GM13977 (cell line): ENCODE measurements at places on chromosomes 5 and 9.

GRCh38 chr5:10712574-10713366 is 48.3 kb downstream of the DAP start:
- peak; percentile 54 for DNase-seq

DNA sequence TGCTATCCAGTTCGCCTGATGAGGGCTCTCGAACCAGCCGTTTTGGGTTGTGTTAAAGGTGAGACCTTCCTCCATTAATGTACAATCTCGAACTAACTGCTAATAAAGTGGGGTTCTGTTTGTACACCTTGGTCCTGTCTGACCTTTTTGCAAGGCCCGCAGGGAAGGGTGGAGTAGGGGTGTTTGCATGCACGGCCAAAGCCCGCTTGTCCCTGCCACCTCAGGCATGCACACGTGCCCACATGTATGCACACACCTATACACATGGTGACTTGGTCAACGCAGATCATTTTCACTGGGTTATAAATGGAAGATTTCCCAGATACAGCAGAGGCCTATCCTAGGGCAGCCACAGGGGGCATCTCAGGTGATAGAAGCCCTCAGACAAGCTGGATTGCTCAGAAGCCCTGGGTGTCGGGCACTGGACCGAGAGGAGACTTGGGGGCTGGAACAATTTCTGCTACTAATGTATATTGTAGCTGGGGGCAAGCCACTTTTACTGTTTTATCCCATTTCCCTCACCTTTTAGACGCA is 50.2 kb downstream of the NDST1 start:
- no peak for DNase-seq

- peak; percentile 28 for DNase-seq
Measured at GRCh38 chr9:90459321-90459720, 183.3 kb downstream of the DIRAS2 start.

DNA sequence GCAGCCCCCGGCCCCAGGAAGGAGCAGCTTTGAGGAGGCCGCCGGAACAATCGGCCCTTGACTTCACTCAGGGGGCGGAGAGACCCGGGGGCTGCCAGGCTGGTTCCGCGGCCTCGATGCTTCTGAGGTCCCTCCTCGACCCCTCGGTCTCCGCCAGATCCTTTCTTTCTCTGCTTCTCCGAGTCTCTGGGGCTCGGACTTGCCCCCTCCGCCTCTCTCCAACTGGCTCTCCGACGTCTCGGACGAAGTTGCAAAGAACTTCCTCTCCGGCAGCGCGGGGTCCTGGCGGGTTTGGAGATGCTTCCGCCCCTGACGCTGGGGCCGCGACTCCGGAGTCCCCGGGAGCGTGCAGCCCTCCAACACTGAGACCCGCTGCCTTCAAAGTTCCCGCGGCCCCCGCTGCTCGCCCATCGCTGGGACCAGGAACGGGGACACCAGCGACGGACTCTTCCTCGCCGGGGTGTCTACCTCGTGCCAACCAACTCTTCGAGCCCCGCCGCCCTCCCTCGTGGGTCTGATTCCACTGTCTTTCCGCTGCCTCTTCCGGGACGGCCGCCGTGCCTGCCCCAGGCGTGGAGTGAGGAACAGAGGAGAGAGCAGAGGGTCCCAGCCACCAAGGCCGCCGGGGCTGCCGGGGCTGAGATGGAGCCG is 7.0 kb downstream of the PAX5 start:
- peak; percentile 39 for DNase-seq

DNA sequence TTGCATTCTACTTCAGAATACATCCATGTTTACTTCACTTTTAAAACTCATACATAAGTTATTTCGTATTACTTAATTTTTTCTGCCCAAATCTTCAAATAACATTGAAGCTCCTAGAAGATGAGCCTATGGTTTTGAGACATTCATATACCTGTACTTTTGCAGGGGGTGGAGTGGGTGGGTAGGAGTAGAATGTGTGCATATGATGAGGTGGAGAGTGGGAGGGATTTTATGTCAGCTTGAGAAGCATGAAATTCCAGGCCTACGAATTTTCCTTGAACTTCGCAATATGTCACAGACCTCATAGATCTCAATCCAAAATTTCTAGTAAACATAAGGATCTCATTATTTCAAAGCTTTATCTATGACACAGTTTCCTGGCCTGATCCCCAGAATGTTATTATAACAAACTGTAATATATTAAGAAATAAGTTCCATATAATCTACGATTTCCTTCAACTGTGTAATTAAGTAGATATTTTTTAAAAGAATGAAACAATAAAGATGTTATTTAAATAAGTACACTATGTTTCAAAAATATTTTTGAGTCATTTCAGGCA is 19.7 kb upstream of the MOB3B start:
- no peak for DNase-seq

- DNase-seq: peak; percentile 37
Measured at GRCh38 chr9:121399883-121400607, 30.0 kb upstream of the STOM start.

DNA sequence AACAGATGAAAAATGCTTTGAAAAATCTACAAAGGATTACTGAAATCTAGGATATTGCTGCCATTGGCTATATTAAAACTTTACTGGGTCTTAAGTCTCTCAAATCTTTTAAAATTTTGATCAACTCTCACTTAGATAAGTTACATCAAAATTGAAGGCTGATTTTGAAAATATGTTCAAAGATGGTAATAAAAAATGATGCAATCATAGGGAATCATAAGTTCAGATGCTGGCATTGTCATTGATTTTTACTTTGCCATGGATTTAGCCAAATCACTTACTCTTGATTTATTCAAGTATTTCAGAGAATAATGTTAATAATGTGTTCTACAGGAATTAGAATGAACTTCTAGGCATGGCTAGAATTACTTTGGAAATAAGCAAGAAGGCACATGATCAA is 24.2 kb downstream of the LARS1 start:
- DNase-seq: no peak

DNA sequence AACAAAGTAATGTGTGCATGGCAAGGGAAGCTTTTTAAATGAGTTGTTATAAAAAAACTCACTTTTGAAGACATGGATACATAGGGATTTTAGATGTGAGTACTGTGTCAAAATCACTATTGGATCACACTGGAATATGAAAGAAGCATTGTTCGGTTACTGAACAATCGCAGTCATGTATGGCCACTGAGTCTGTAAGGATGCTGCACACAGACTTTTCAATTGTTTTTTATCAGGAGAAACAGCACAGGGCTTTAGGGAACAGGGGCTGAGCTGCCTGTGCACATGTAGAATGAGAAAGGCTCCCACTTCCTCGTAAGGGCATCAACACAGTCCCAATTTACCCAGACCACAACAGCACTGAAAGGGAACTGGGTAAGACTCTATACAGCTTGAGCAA is 1333.9 kb upstream of the DMAC1 start:
- no peak for DNase-seq

DNA sequence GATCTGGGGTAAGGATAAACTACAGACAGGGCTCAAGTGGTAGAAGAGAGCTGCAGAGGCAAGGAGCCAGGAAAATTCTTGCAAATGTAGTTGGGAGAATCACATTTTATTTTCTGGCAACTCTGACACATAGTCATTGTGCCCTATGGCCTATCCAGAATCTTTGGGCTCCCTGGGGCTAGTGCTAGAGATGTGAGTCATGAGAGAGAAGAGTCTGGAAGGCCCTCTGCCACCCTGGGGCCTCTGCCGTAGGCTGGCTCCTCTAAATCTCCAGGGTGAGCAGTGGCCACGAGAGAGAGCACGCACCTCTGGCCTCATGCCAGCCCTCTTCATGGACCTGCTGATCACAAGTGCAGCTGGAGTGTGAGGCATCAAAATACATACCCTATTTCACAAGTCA is 74.3 kb upstream of the SSBP2 start:
- no peak for DNase-seq

GRCh38 chr5:11905206-11905605 is 960 bp upstream of the CTNND2 start:
- no peak for DNase-seq

DNA sequence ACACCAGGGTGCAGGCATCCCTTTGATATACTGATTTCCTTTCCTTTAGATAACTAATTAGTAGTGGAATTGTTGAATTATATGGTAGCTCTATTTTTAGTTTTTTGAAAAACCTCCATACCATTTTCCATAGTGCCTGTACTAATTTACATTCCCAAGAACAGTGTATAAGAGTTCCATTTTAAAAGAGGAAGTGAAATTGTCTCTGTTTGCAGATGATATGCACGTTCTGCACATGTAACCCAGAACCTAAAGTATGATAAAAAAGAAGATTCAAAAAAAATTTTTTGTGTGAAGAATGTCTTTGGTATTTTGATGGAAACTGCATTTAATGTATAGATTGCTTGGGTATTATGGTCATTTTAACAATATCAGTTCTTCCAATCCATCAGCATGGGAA is 424.0 kb upstream of the CCNH start:
- no peak for DNase-seq

DNA sequence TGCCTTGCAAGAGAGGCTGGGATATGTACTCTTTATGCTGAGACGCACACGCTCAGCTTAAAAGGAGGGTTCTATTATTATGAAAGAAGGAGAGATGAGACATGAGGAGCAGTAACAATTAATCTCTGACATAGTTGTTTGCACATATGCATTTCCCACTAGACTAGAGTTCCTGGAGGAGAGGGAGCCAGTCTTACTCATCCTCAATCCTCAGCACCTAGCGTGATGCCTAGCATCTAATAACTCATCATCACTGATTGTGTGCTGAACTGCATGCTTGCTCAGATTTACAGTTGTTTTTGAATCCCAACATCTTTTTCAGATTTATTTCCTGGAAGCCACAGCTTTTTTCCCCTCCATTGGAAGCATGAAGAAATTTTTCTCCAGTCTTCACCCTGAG is 35.5 kb downstream of the GCNT4 start:
- DNase-seq: no peak

GRCh38 chr5:149559706-149560105 is 8.5 kb upstream of the CSNK1A1 start:
- DNase-seq: no peak

- DNase-seq: no peak
Measured at GRCh38 chr5:6220346-6221088, 157.8 kb downstream of the MED10 start.

DNA sequence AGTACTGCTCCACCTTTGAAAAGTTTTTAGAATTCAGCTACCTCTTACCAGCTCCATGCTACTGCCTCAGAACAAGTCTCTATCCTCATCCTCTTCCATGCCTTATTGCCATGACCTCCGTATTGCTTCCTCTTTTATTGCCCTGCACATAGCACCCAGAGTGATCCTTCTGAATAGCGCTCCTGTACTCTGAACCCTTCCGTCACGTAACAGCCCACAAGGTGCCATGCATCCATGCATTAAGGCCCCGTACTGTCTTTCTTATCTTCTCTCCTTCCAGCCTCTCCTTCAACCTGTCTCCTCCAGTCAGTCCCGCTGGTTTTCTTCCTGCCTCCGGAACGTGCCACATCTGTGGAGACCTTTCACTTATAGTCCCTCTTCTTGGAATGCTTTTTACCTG is 273.3 kb upstream of the SEMA6A start:
- no peak for DNase-seq

DNA sequence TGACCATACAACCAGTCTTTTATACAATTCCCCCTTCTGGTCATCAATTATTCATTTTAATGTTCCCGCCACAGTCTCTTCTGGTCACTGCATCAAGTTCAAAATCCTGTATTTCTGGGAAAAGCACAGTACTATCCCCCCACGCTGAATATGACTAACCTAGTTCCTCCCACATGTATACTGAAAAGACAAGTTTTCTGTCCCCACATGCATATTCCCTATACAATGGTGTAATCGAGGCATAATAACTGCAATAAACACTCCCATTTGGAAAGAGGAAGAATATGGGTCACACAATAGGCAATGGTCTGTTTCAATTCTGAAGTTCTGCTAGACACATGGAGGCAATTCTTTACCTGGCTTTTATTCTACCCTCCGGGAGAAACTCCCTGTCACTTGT is 344.9 kb downstream of the EFNA5 start:
- no peak for DNase-seq

DNA sequence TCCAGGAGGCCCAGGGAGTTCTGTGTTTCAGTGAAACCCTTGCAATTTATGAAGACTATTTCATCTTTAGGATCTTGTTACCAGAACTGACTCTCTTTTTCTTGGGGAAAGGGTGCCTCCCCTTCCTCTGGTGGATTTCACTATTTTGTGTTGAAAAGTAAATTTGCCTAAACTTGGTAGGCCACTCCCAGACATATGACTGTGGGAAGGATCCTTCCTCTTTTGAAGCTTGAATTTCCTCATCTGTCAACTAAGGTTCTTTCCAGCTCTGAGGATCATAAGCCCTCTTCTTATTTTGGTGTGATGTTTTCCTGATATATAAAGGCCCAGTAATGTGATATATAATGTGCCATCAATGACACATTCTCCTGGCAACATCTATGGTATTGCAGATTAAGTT is 59.1 kb upstream of the ZFAND5 start:
- no peak for DNase-seq

- no peak for DNase-seq
Measured at GRCh38 chr9:130824079-130824478, 11.0 kb upstream of the ABL1 start.

DNA sequence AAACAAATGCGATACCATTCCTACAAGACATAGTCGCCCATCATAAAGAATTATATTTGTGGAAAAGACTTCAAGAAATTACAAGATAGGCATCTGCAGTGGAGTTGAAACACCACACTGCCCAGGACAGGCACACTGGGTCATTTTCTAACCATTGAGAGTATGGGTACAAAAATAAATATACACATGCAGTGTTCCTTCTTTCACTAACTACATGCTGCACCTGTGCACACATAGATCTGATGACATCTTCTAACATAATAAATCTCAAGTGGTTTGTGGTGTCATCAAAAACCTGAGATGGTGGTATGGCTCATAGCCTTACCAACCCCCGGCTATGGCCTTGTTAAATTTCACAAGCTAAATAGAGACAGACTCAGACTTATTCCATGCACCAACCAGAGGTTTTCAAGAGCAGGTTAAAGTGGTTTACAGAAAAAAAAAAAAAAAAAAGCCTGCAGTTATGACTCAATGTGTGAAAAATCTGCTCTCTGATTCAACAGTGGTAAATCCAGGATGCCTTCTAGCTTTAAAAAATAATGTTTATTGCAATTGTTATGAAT is 12.4 kb upstream of the NFIB start:
- DNase-seq: no peak

- DNase-seq: no peak
Measured at GRCh38 chr5:257148-257547, 14.3 kb upstream of the PDCD6 start.

DNA sequence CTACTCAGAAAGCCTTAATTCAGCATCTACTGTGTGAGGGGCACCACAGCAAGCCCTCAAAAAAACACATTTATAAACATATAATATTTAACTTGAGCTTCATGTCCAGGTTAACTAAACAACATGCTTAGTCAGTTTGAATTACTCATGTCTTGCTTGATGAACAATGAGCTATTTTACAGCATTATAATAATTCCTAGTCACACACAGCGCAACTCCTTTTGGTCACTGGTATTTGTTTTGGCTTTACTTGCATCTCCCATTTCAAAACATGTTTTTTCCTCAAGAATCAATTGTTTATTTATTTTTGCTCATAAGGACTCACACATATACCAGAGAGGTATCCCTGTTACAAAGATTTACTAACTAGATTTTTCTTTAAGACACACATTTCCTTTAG is 616.7 kb upstream of the DAB2 start:
- no peak for DNase-seq
